ENCODE measurements at places on chromosomes 13 and 19. TPM values are rescaled to one million over a fixed set of nuclear protein-coding genes. Genes with fewer than 3 reads are reported as not detected.

Gene ZNF256
- 6.3 TPM for total RNA-seq

Gene SYNE4
- 0.55 TPM for total RNA-seq

Gene PSG2
- total RNA-seq, result not detected

Gene CADM4
- 9.0 TPM for total RNA-seq

Gene GRIN2D
- total RNA-seq, result 1.2 TPM

Gene WDR62
- 4.6 TPM for total RNA-seq

Gene GDF15
- 41.9 TPM for total RNA-seq

Gene MCF2L
- 4.3 TPM for total RNA-seq

Gene KLK12
- not detected for total RNA-seq

Gene TMPRSS9
- total RNA-seq, result not detected

Gene RNF225
- not detected for total RNA-seq

Gene INSL3
- total RNA-seq, result not detected

Gene HSPB6
- total RNA-seq, result 0.64 TPM

Gene ZNF626
- total RNA-seq, result 13.3 TPM

Gene CNMD
- total RNA-seq, result not detected

Gene TPTE2
- total RNA-seq, result not detected

Gene CABP5
- total RNA-seq, result not detected

Gene PNMA8C
- total RNA-seq, result not detected

Gene ERICH4
- total RNA-seq, result not detected

Gene ZNF507
- 23.8 TPM for total RNA-seq

Gene DCUN1D2
- 29.0 TPM for total RNA-seq

Gene KCNN1
- total RNA-seq, result not detected

Gene IZUMO2
- total RNA-seq, result not detected

Gene CAPN12
- not detected for total RNA-seq

Gene PSG5
- not detected for total RNA-seq

Gene KLK1
- not detected for total RNA-seq

Gene ZNF829
- 3.2 TPM for total RNA-seq

Gene PET100
- 89.7 TPM for total RNA-seq

Gene CD79A
- not detected for total RNA-seq

Gene RFPL4AL1
- not detected for total RNA-seq

Gene BEST2
- total RNA-seq, result not detected

Gene ZNF582
- 6.1 TPM for total RNA-seq

Gene C19orf73
- 3.4 TPM for total RNA-seq

Gene MIR17HG
- total RNA-seq, result 2.4 TPM

Gene TNFSF9
- 1.5 TPM for total RNA-seq

Measured in osteocyte (in vitro differentiated cells).